ENCODE measurements at places on chromosomes 3 and 15.
A peak's percentile ranks its signal among the peaks of the same experiment; 100 is the strongest.

- no peak for DNase-seq
- H3K4me1 ChIP-seq: no peaks in the 10 kb centered on the region
- no peak overlapping the region for H3K4me3 ChIP-seq
- no peaks in the 10 kb centered on the region for H3K36me3 ChIP-seq
- H3K27me3 ChIP-seq: no peaks in the 10 kb centered on the region
Measured at GRCh38 chr3:86229086-86229774, 761.7 kb downstream of the VGLL3 start.

GRCh38 chr3:52230461-52230860 lies 5.0 kb upstream of the TLR9 start:
- H3K4me1 ChIP-seq: no peaks in the 10 kb centered on the region
- no peak overlapping the region for H3K27ac ChIP-seq
- no peaks in the 10 kb centered on the region for H3K36me3 ChIP-seq
- no peak overlapping the region for H3K4me3 ChIP-seq

- no peaks in the 10 kb centered on the region for H3K36me3 ChIP-seq
- H3K27ac ChIP-seq: no peak overlapping the region
- H3K4me3 ChIP-seq: no peak overlapping the region
- H3K4me1 ChIP-seq: no peaks in the 10 kb centered on the region
- peaks cover 39% of the 10 kb centered on the region for H3K27me3 ChIP-seq
- DNase-seq: peak; percentile 43
Measured at GRCh38 chr15:98592136-98592535, 56.2 kb upstream of the IGF1R start.

DNA sequence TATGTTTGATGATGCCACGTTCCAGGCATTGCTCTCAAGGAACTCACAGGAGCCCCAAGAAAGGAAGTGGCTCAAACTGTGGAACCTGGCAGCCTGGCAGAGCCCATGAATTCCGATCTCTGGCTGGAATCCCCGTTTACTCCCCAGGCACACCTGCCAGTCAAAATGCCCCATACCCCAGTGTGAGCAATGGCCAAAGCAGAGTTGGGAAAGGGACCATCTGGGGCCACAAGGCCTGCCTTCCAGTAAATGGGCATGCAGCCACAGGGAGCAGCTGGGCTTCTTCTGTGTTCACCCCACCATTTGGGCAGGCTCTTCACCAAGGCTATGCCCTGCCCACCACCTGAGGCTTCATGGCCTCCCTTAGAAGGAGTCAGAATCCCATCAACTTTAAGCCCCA lies 257.0 kb upstream of the GOLGA6L4 start:
- no peaks in the 10 kb centered on the region for H3K4me1 ChIP-seq
- H3K4me3 ChIP-seq: no peak overlapping the region
- no peak overlapping the region for H3K27ac ChIP-seq

- no peak overlapping the region for H3K4me3 ChIP-seq
- no peak overlapping the region for H3K27ac ChIP-seq
- H3K4me1 ChIP-seq: no peaks in the 10 kb centered on the region
- no peak for DNase-seq
- H3K36me3 ChIP-seq: no peaks in the 10 kb centered on the region
- H3K27me3 ChIP-seq: no peaks in the 10 kb centered on the region
Measured at GRCh38 chr15:54029081-54029480, 50.8 kb downstream of the UNC13C start.

- H3K27ac ChIP-seq: no peak overlapping the region
- no peak for DNase-seq
Measured at GRCh38 chr3:98984024-98984423, 82.5 kb upstream of the DCBLD2 start.

GRCh38 chr3:140842984-140843649 lies 98.5 kb upstream of the SLC25A36 start:
- H3K27me3 ChIP-seq: peaks cover 25% of the 10 kb centered on the region
- no peak overlapping the region for H3K27ac ChIP-seq
- H3K36me3 ChIP-seq: no peaks in the 10 kb centered on the region
- no peak overlapping the region for H3K4me3 ChIP-seq
- no peak for DNase-seq

GRCh38 chr3:150349314-150350097 lies 58.6 kb upstream of the TSC22D2 start:
- H3K4me3 ChIP-seq: peak overlapping the region; percentile 57
- DNase-seq: no peak
- no peaks in the 10 kb centered on the region for H3K36me3 ChIP-seq
- peak overlapping the region; percentile 93 for H3K27ac ChIP-seq

DNA sequence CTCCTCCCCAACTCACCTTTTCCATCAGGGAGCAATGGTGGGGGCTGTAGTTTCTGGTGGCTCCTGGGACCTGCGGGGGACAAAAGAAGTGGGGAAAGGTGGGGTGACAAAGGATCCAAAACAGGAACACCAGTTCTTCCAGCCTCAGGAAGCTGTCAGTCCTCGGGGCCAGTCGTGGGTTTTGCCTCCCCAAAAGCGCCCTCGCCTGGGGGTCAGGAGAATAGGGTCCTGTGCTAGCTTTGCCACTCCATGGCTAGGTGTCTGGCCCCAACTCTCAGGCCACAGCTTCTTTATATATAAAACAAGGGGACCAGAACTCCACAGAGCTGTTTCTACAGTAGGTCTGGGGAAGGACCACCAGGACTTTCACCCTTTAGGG lies 4.0 kb downstream of the CCDC9B start:
- H3K27ac ChIP-seq: no peak overlapping the region
- no peak overlapping the region for H3K4me3 ChIP-seq
- peaks cover 25% of the 10 kb centered on the region for H3K4me1 ChIP-seq
- no peaks in the 10 kb centered on the region for H3K36me3 ChIP-seq

DNA sequence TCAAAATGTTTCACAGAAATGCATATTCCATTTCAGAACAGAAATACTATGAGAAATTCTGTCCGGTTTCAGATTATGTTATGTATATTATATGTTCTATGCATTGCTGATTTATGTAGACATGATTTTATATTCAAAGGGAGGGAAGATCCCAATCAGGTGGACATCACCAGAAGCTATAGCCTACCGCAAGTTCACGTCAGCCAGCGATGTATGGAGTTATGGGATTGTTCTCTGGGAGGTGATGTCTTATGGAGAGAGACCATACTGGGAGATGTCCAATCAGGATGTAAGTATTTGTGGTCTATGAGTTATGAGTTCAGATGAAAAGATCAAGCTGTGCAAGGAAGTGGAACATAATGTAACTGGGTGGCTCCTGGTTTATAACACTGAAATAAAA lies 341.7 kb downstream of the EPHA3 start:
- H3K27me3 ChIP-seq: no peaks in the 10 kb centered on the region
- H3K4me3 ChIP-seq: no peak overlapping the region
- H3K27ac ChIP-seq: no peak overlapping the region
- H3K4me1 ChIP-seq: no peaks in the 10 kb centered on the region

DNA sequence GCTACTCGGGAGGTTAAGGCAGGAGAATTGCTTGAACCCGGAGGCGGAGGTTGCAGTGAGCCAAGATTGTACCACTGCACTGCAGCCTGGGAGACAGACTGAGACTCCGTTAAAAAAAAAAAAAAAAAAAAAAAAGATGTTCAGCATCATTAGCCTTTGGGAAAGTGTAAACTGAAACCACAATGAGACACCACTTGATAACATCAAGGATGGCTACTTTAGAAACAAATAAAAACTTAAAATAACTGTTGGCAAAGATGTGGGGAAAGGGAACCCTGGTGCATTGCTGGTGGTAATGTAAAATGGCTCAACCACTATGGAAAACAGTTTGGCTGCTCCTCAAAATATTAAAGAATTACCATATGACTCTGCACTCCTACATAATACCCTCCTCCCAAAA lies 1.9 kb downstream of the LEO1 start:
- H3K27me3 ChIP-seq: peaks cover 4% of the 10 kb centered on the region
- peaks cover 15% of the 10 kb centered on the region for H3K4me1 ChIP-seq
- peak overlapping the region; percentile 97 for H3K4me3 ChIP-seq
- H3K27ac ChIP-seq: peak overlapping the region; percentile 99
- no peak for DNase-seq
- peaks cover 31% of the 10 kb centered on the region for H3K36me3 ChIP-seq

GRCh38 chr15:79977431-79978054 lies 6.5 kb upstream of the BCL2A1 start:
- H3K4me1 ChIP-seq: peaks cover 19% of the 10 kb centered on the region
- H3K36me3 ChIP-seq: no peaks in the 10 kb centered on the region
- DNase-seq: no peak
- H3K27me3 ChIP-seq: peaks cover 3% of the 10 kb centered on the region

- H3K4me3 ChIP-seq: no peak overlapping the region
- no peak for DNase-seq
- H3K36me3 ChIP-seq: no peaks in the 10 kb centered on the region
- H3K4me1 ChIP-seq: peaks cover 4% of the 10 kb centered on the region
- no peaks in the 10 kb centered on the region for H3K27me3 ChIP-seq
- no peak overlapping the region for H3K27ac ChIP-seq
Measured at GRCh38 chr3:21274079-21274571, 476.9 kb downstream of the ZNF385D start.

DNA sequence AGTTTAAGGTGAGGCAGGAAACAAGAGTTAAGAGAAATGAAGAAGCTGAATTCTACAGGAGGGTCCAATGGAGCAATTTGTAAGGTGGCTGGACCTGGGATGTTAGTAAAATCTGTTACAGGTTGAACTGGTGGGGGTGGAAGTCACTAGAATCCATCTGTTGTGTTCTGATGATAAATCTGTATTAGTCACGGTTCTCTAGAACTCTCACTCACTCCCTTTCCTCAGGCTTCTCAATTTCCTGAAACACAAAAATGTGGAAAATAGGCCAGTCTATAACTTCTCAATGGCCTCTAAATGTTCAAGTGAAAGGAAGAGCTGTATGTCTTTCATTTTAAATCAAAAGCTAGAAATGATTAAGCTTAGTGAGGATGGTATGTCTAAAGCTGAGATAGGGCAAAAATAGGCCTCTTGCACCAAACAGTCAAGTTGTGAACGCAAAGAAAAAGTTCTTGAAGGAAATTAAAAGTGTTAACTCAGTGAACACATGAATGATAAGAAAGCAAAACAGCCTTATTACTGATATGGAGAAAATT lies 180.2 kb upstream of the CBLB start:
- DNase-seq: no peak
- peaks cover 10% of the 10 kb centered on the region for H3K4me1 ChIP-seq
- peaks cover 3% of the 10 kb centered on the region for H3K27me3 ChIP-seq
- H3K4me3 ChIP-seq: no peak overlapping the region
- H3K27ac ChIP-seq: no peak overlapping the region
- H3K36me3 ChIP-seq: no peaks in the 10 kb centered on the region

- DNase-seq: no peak
- peaks cover 33% of the 10 kb centered on the region for H3K27me3 ChIP-seq
- H3K36me3 ChIP-seq: no peaks in the 10 kb centered on the region
- peak overlapping the region; percentile 88 for H3K4me3 ChIP-seq
Measured at GRCh38 chr3:49803465-49804140, 542 bp downstream of the INKA1 start.

GRCh38 chr3:25427942-25428788 lies at the start of gene RARB:
Gene RARB (plus strand): TSS chr3:25428263. CDS start chr3:25428732, 469 bp downstream.
- H3K4me1 ChIP-seq: peaks cover 55% of the 10 kb centered on the region
- peak within 1 kb of the TSS; percentile 94 for H3K27ac ChIP-seq
- peak within 1 kb of the TSS; percentile 94 for H3K4me3 ChIP-seq
- DNase-seq: peak; percentile 82
- peaks cover 4% of the 10 kb centered on the region for H3K27me3 ChIP-seq
- no peaks in the 10 kb centered on the region for H3K36me3 ChIP-seq

DNA sequence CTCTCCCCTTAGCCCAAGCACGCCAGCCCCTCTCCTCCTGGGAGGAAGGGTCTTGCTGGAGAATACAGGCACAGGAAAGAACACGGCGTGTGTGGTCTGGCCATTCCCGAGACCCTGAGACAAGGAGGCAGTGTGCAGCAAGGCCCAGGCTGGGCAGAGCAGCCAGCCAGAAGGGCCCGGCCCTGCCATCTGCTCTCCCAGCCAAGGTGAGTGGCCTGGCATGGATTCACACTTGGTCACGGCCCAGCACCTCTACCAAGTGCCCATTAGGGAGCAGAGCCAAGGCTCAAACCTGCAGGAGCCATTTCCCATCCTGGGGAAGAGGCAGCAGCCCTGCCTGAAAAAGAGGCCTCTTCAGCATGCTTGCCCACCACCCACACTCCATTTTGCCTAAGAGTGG lies 28.6 kb downstream of the MEGF11 start:
- H3K4me3 ChIP-seq: no peak overlapping the region
- H3K4me1 ChIP-seq: peaks cover 7% of the 10 kb centered on the region
- no peak overlapping the region for H3K27ac ChIP-seq
- H3K36me3 ChIP-seq: no peaks in the 10 kb centered on the region
- H3K27me3 ChIP-seq: peaks cover 16% of the 10 kb centered on the region

DNA sequence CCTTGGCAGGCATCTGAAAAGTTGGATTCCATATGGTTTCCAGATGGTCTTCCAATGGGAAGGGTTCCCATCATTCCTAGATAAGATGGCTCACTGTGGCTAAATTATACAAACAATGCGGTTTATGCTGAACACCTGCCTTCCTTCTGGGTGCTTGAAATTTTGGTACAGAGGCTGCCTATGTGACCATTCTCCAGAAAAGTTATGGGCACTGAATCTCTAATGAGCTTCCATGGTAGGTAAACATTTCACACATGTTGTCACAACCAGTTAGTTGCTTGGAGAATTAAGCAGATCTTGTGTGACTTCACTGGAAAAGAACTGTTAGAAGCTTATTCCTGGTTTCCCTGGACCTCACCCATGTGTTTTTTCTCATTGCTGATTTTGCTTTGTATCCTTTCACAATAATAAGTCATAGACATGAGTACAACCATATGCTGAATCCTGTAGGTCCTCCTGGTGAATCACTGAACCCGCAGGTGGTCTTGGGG lies 30.1 kb downstream of the PLOD2 start:
- no peak overlapping the region for H3K4me3 ChIP-seq
- H3K36me3 ChIP-seq: peaks cover 4% of the 10 kb centered on the region
- H3K27ac ChIP-seq: no peak overlapping the region

DNA sequence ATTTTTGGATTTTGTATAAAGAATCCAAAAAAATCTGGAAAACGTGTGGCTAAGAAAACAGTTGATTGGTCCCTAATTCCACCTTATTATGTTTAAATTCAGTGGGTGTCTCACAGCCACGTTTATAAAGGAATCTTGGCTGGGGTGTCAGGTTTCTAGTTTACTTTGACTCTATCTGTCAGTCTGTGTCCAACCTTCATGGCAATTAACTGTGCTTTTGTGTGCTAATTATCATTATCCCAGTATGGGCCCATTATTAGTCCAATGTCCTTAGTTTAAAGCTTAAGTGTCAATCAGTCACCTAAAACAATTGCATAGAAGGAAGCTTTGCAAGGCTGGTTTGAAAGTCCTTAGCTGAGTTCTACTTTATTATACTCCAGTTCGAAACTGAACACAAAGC lies 3.7 kb upstream of the CNTN4 start:
- peaks cover 37% of the 10 kb centered on the region for H3K27me3 ChIP-seq
- H3K4me1 ChIP-seq: peaks cover 27% of the 10 kb centered on the region
- no peak overlapping the region for H3K4me3 ChIP-seq
- no peak overlapping the region for H3K27ac ChIP-seq

GRCh38 chr15:94206463-94207167 lies 24.7 kb upstream of the MCTP2 start:
- H3K36me3 ChIP-seq: no peaks in the 10 kb centered on the region
- no peak overlapping the region for H3K4me3 ChIP-seq
- peaks cover 4% of the 10 kb centered on the region for H3K27me3 ChIP-seq
- no peaks in the 10 kb centered on the region for H3K4me1 ChIP-seq

DNA sequence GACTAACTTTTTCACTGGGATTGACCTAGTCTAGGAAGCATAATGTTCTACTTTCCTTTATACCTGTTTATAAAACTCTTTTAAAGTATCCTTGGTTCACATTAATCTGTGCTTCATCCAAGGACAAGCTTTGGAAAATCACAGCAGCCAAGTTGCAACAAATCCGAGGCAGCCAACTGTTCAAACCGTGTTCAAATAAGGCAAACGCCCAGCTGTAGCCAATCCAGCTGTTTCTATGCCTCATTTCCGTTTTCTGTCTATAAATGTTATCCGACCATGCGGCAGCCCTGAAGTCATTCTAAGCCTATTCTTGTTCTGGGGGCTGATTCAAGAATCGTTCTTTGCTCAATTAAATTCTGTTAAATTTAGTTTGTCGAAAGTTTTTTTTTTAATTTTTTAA lies 78.3 kb downstream of the FMN1 start:
- H3K36me3 ChIP-seq: peaks cover 3% of the 10 kb centered on the region
- no peaks in the 10 kb centered on the region for H3K27me3 ChIP-seq
- peaks cover 25% of the 10 kb centered on the region for H3K4me1 ChIP-seq

All from type B pancreatic cell (in vitro differentiated cells).